ENCODE measurements at places on chromosomes 4 and X. TPM values are rescaled to one million over a fixed set of nuclear protein-coding genes. Genes with fewer than 3 reads are reported as not detected.

GRCh38 chrX:19879181-19879580 lies 8.2 kb downstream of the SH3KBP1 start:
- no peak for DNase-seq

- no peak for DNase-seq
Measured at GRCh38 chr4:143502231-143502630, 11.3 kb upstream of the SMARCA5 start.

DNA sequence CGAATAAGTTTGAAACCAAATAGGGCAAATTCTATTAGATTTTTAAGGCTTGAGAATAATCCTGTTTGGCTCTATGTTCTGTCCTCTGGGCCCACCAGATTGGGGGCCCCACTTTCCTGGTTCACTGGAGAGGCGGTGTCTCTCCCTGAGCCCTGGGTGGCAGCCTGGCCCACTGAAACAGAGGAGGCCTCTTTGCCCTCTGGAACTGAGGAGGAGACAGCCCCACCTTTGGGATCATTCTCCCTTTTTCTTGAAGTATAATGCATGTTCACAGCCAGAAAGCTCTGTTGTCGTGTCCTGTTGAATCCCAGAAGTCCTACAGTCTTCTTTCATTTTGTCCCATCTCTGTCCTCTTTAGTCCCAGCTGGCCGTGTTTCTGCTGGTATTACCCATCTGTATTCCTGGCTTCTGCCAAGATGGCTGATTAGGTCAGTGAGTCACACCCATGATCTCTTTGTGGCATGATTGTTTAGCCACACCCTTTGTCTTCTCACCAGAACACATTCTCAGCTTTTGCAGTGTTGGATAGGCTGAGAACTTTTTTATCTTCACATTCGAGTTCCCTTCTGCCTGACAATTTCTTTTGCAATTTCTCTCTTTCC lies 8.1 kb upstream of the TBC1D25 start:
- DNase-seq: peak; percentile 47

DNA sequence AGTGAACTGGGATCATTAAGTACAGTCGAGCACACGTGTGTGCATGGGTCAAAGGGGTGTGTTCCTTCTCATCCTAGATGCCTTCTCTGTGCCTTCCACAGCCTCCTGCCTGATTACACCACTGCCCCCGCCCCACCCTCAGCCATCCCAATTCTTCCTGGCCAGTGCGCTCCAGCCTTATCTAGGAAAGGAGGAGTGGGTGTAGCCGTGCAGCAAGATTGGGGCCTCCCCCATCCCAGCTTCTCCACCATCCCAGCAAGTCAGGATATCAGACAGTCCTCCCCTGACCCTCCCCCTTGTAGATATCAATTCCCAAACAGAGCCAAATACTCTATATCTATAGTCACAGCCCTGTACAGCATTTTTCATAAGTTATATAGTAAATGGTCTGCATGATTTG lies 22.3 kb downstream of the SLC34A2 start:
- DNase-seq: no peak

BRS3 gene
- not detected for total RNA-seq

TRIM2 gene
- 43.7 TPM for total RNA-seq

IGFBP7 gene
- 1,275 TPM for total RNA-seq

Measured in Caki2 (cell line).